ENCODE measurements at places on chromosomes 16 and 17. TPM values are rescaled to one million over a fixed set of nuclear protein-coding genes. Genes with fewer than 3 reads are reported as not detected.

Gene LYRM1
- total RNA-seq, result 33.2 TPM

Gene NPIPA5
- total RNA-seq, result 1.9 TPM

Gene SNX20
- total RNA-seq, result not detected

Gene TBX6
- 0.31 TPM for total RNA-seq

Gene GNAO1
- total RNA-seq, result 0.61 TPM

Gene CD7
- total RNA-seq, result 0.07 TPM

Gene SPATA22
- not detected for total RNA-seq

Gene ERI2
- total RNA-seq, result 11.4 TPM

Gene OXLD1
- total RNA-seq, result 63.4 TPM
